NCI-H1436 treated with DMSO at 0.1 percent for 48 hours (cell line): ENCODE measurements at places on chromosomes 6 and 20.

- no peak for DNase-seq
These were observed 710.5 kb downstream of the RFPL4B start for GRCh38 chr6:113057567-113058053.

DNA sequence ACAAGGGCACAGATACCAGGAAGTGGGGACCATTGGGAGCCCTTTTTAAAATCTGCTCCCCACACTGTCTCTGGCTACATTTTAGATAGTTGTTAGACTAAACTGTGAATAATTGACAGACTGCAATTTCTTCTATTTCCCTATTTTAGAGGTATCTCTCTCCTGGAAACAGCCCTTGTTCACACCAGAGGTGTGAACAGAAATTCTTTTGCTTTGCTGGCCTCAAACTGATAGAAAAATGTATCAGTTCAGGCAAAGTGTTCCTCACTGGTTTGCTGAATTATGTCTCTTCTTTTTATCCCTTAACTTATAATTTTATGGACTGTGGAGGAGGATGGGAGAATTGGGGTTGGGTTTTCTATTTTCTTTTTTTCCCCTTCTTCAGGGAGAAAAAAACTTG is 513.2 kb upstream of the SULF2 start:
- DNase-seq: no peak

GRCh38 chr6:97626671-97627441 is 343.8 kb upstream of the MMS22L start:
- peak; percentile 11 for DNase-seq

DNA sequence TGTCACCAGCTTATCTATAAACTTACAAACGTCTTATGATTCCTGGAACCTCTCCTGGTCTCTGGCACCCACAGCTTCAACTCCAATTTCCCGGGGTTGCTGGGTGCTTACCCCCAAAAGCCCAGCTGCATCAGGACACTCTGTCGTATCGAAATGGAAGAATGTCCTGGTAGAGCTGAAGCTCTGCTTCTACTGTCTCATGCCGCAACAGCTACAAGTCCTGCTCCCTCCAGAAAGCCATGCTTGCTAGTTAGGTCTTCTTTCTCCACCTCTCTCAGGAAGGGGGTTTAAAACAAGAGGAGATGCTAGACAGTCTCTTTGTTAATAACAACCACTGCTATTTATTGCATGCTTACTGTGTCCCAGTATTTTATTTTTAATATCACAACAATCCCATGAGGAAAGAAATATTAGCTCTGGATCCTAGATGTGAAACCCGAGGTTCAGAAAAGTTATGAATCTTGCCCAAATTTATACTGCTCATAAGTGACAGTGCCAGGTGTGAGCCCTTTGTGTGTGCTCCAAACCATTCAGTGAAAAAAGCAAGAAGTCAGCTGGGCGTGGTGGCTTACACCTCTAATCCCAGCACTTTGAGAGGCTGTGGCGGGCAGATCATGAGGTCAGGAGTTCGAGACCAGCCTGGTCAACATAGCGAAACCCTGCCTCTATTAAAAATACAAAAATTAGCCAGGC is 82.3 kb upstream of the GCM1 start:
- DNase-seq: no peak

DNA sequence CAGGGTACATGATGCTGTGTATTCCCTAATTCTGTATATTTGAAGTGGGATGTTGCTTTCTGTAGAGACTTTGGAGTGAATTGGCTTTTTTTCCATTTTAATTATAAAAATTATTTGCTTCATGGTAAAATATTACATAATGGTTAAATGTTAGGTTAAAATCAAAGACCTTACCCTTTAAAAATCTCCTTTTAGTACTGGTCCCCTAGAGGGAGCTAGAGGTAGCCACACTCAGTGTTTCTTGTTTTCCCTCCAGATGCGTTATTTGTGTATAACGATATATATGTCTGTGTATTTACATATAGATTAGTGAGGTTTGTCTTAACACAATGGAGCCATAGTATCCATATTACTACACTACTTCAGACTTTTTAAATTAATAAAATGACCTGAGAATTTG is 146.7 kb downstream of the PLCB4 start:
- no peak for DNase-seq

DNA sequence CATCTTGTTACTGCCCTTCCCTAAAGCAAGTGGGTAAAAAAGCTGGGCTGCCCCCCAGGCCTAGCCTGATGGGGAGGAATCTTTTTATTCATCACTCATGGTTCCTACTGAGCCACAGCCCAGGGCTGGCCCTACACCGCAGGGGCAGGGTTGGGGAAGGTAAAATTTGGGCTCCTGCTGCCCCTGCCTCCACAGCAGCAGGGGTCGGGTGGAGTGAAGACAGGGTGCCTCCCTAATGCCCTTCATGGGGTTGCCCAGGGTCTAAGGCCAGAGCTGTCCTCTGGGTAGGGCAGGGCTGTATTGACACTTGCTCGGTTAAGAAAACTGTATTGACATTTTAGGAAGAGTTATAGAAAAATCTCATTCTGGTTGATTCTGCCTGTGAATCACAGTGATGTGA is 8.9 kb upstream of the PSMG4 start:
- no peak for DNase-seq

GRCh38 chr20:17471606-17472187 is 59.5 kb downstream of the BFSP1 start:
- DNase-seq: peak; percentile 17

GRCh38 chr6:118935978-118936703 is 1.2 kb upstream of the MCM9 start:
- no peak for DNase-seq

- DNase-seq: no peak
These were observed 87.8 kb upstream of the SIRPA start for GRCh38 chr20:1807394-1807793.

DNA sequence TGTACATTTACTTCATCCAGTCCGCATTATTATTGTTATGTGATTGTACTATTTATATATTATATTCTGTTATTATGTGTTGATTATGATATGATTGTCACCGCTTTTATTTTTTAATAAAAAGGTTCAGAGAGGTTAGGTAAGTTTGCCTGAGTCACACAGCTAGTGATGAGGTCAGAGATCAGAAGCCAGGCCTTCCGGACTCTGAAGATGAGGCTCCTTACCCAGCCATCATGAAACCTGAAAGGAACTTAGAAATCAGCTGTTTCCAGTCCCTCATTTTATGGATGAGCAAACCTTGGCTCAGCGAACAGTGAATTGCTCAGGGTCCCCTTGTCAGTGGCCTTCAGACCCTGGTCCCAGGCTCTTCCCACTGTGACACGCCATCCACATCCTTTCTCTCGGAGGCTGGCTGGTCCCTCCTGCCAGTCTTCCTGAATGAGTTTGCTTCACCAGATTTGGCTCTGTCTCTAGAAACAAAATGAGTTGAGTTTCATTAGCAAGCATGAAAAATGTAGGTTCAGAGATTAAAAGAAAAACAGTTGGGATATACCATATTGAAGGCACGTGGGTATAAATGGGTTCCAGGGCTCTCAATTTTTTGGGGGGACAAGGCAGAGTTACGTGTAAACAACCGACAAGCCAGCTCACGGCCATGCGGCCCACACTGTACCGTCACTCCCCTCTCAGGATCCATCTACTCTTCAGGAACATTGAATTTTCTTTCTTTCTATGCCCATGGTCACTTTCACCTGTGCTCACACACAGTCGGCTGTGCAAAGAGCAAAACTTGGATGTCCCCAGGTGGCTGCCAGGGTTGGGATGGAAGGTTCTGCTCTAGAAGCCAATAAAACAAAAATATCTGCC is 132.9 kb downstream of the ZDHHC14 start:
- DNase-seq: no peak

GRCh38 chr6:39696986-39697788 is 28.0 kb downstream of the KIF6 start:
- DNase-seq: no peak

GRCh38 chr6:2149361-2150006 is 95.9 kb downstream of the GMDS start:
- no peak for DNase-seq

DNA sequence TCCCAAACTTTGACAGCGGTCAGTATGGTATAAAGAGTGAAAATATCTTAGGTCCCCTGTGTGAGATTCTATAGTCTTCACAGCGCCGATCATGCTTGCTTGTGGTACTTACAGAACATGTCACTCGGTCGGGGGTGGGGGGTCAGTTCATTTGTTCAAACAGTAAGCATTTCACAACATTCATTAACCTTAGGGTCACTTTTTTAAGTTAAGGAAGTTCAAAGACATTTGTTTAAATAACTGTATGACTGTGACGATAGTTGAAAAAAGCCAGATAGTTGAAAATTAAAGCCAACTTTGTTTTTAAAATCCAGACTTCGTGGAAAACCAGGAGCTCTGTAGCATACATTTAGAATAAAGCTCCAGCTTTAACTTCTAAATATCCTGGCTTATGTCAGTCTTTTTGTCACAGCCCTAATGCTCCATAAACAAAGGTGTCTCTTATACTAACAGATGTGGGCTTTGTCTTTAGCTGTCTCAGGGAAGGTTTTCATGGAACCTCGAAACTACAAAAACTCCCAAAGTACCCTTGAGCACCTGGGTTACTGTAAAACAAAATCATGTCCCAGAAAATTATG is 57.9 kb upstream of the PHACTR2 start:
- no peak for DNase-seq

DNA sequence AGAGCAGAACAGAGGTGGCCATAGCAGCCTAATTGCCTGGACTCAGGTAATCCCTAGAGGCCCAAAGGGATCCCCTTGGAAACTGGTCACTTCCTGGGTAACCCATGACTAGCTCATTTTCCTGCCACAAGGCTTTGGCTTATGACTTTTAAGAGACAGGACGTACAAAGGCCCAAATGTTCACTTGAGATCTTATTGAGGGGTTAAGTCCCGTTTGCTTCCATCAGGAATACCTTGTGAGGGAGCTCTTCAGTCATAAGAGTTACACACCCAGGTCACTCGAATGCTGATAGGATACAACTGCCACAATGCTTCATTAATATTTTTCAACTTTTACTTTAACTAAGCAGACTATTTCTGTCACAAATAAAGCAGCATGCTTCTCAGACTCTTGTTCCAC is 51.7 kb downstream of the TMEM170B start:
- no peak for DNase-seq

GRCh38 chr20:36628076-36628475 is 17.9 kb downstream of the SLA2 start:
- DNase-seq: no peak

- DNase-seq: no peak
These were observed 45.2 kb upstream of the RSPO3 start for GRCh38 chr6:127073222-127073621.

- no peak for DNase-seq
These were observed 290.0 kb upstream of the PTCHD4 start for GRCh38 chr6:48401016-48401415.

GRCh38 chr6:132934496-132934895 is 120.1 kb downstream of the RPS12 start:
- DNase-seq: no peak

DNA sequence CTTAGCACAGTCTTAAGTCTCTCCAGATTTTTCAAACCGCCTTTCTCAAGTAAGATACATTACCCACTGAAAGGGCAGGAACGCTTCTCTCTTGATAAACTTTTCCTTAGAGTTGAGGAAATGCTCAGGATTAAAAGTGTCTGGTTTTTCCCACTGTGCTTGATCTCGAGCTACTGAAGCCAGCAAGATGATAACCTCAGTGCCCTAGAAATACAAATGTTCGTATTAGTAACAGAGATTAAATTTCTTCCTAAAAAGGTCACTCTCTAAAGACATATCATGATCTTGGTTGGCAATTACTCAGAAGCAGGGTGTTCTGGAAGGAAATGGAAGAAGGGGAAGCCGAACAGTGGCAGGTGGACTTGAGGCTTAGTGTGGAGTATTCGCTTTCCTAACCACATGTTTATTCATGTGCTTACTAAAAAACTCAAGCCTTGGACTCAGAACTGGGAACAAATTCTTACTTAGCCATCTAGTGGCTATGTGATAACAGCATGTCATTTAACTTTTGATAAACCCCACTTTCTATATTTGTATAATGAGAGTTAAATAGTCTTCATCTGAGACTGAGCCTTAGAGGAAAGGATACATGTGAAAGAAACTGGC is 20.1 kb downstream of the C6orf141 start:
- no peak for DNase-seq
